Activated CD4-positive, alpha-beta T cell treated with anti-CD3 and anti-CD28 coated beads, Interleukin-2, amount 10 ng/mL, durations not matched to agents 7 days and 5 days (primary cell): ENCODE measurements at places on chromosomes 11 and 22.

- no peak for DNase-seq
Observed at GRCh38 chr11:102151784-102152525, 41.7 kb downstream of the YAP1 start.

- DNase-seq, result no peak
Observed at GRCh38 chr11:41189701-41190436, 269.6 kb downstream of the LRRC4C start.

DNA sequence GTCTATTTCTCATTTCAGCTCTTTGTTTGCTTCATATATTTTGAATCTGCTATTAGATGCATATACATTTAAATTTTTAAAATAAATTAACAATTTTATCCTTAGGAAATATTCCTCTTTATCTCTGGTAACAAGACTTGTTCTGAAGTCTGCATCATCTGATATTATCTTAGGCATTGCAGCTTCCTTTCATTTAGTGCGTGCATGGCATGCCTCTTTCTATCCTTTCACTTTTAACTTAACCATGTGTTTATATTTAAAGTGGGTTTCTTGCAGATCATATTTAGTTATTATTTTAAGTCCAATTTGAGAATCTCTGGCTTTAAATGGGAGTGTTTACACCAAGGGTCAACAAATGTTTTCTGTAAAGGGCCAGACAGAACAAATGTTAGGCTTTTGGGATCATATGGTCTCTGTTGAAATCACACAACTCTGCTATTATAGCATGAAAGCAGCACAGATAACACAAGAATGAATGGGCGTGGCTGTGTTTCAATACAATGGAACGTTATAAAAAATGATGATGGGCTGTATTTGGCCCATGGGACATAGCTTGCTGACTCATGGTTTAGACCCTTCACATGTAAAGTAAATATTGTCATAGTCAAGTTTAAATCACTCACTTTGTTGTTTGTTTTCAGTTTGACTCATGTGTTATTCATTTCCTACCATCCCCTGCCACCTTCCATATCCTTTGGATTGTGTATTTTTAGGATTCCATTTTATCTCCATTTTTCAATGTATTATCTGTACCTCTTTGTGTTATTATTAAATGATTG, 83.9 kb upstream of the SNX19 start:
- no peak for DNase-seq

GRCh38 chr11:120198403-120198786, 12.4 kb upstream of the OAF start:
- no peak for DNase-seq

DNA sequence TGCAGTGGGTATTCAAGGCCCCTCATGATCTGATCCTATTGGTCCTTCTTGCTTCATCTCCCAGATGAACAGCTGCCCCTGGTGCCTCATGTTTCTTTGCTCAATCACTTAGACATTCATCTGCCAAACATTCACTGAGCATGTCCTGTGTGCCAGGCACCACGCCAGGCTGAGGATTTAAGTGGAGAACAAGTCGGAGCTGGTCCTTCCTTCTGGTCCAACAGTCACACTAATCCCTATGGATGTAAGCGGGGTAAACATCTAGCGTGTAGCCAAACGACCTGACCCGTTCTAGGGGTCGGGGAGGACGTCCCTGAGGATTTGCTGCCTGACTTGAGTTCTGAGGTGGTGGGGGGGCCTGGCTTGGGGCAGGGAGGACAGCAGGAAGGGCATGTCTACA, 21.9 kb downstream of the ZMAT5 start:
- no peak for DNase-seq

- DNase-seq, result no peak
Observed at GRCh38 chr11:133727774-133728173, 117.5 kb downstream of the SPATA19 start.

GRCh38 chr11:32310214-32310601, 125.1 kb downstream of the WT1 start:
- DNase-seq, result no peak

DNA sequence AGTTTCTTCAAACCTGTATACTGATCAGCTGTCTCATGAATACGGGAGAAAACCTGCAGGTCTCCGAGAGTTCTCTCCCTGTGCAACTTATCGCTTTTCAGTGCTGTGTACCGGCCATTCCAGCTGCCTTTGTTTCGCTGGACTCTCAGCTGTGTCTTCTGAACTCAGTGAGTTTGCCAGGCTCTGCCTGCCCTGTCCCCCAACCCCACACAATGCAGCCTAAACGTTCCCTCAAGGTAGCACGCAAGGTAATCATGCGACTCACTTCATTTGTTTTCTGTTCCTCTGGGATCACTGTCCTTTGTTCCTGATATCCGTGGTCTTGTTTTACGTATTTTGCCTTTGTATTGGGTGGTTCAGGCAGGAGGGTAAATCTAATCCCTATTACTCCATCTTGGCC, 13.5 kb downstream of the RBM7 start:
- DNase-seq, result no peak

- DNase-seq, result no peak
Observed at GRCh38 chr22:37301144-37301830, 19.0 kb downstream of the CYTH4 start.

DNA sequence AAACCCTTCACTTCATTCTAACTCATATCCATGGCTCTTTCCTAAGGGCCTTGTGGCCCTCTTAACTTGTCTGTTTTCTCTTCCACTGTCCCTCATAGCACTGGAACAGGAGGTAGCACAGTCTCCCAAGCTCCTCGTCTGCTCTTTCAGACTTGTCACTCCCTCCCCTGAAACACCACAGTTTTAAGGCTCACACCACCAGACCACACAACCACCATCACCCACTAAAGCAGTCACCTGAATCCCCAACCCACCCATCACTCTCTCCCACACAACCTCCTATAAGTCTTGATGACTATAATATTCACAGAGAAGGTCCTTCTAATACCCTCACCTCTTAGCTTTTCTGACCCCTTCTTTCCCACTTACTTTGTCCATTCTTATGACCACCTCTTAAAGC, 11.1 kb upstream of the VWCE start:
- DNase-seq, result no peak

DNA sequence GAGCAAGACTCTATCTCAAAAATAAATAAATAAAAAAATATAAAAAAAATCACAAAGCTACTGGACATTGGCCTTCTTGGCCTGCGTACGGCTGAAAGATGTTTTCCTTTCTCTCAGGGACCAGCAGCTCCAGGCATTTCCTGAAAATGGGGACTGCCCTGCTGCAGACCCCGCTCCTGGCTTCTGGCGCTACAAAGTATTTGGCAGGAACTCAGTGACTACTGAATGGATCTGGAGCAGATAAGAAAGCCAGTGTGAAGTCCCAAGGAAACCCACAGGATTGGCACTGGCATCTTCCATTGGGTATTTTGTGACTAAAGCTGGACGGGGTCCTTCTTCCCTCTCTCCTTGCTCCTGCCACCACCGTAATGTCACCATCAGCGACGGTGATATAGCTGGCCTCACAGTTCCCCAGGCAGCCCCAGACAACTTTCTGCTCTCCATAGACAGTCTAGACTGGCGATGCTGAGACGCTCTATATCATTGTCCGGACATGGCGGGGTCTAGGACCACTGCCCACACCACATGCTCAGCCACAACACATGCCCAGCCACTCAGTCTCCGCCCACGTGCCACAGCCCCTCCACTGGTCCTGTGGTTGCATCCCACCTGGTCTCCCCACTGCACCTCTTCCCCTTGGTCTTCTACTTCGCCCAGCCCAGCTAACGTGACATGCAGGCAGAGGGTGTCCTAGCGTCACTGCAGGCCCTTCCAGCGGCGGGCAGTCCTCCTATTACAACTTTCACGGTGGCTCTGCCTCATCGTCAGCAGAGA, 22.7 kb upstream of the YPEL1 start:
- DNase-seq, result no peak

DNA sequence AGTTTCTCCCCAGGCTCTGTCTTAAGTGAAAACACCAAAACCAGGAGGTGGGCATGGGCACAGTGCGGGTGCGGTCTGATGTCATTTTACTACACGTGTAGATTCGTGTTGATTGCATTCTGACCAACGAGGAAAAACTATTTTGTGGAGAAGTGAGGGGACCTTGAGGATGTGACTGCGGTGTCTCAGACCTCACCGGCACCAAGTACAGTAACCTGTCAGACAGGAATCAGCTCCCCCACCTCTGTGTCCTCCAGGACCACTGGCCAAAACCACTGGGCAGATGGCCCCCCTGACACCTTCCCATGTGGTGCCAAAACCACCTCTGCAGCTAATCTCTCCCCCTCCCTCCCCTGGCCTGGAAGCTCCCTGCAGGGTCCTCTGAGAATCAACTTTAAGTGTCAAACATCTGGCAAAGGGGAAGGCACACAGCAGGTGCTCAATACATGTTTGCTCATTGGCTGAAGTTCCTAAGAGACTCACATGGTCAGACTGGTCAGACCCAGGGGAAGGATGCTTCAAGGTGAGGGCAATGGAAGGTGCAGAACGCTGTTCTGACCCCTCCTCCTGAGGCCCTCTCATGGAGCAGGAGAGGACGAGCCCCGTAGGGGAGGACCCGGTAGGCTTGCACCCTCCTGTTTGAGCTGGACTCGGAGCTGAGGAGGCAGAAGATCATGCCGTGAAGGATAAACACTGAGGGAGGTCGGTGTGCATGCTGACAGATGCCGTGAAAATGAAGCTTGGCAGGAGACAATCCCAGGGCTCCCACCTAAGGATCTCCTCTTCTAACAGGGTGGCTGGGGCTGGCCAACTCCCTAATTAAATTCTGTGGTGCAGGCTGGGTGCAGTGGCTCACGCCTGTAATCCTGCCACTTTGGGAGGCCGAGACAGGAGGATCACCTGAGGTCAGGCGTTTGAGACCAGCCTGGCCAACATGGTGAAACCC, 129.9 kb downstream of the MPPED1 start:
- DNase-seq, result no peak

DNA sequence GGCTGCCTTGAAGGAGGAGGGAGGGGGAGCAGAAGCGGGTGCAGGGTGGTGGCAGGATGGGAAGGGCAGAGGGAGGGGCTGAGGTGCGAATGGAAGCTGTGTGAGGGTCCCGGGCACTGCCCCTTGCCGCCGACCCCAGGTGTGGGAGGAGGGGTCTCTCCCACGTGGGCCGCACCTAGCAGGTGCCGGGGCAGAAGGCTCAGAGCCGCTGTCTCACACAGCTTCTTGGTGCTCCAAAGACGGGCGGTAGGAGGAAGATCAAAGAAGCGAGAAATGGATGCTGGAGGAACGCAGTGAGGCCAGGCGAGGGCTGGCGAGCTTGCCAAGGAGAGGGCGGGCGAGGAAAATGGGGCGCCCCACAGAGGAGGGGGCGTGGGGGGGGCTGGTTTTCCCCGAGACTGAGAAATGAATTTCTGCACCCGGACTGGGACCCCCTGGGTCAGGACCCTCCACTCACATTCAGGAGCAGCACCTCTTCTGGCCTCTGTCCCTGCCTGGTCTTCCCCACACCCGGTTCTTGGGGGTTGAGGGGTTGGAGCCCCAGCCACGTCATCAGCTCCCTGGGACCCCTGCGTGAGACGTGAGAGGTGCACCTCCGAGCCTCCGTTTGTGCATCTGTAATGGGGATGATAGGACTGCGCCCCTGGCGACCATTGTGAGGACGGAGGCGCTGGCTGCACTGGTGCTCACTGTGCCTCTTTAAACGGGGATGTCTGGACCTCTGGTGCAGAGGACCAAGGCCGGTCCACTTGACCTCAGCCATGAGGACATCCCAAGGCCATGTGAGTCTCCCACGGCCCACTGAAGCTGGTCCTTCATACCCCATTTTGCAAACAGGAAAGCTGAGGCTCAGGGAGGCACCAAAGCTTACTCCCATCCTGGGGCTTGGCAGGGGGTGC, 16.8 kb downstream of the LSP1 start:
- no peak for DNase-seq

GRCh38 chr11:65209711-65210360, 28.1 kb downstream of the CAPN1 start:
- no peak for DNase-seq

DNA sequence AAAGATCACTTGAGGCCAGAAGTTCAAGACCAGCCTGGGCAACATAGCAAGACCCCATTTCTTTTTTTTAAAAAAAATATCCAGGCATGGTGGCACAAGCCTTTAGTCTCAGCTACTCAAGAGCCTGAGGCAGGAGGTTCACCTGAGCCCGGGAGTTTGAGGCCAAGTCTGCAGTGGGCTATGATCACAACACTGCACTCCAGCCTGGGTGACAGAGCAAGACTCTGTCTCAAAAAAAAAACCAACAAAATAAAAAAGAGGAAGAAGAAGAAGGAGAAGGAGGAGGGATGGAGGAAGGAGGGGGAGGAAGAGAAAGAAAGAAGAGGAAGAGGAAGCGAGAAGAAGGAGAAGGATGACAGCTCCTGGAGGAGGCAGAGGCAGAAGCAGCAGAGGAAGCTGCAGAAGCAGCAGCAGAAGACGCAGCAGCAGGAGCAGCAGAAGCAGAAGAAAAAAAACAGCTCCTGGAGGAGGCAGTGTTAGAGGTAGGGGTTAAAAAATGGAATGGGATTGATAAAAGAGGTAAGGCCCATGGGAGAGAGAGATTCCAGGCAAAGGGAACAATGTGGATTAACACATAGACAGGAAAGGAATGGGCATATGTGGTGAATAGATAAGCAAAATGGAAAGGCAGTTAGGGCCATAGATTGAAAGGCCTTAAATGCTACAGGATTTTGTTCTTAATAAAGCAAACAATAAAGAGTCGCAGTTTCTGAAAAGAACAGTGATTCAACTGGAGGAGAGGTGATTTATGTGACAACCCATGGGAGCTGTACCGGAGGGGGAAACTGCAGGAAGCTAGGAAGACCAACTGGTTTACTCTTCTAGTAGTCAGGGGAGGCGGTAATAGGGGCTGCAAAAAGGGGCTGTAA, 10.9 kb downstream of the PRCP start:
- DNase-seq, result no peak

- no peak for DNase-seq
Observed at GRCh38 chr11:68116126-68116525, 5.1 kb downstream of the CHKA start.

DNA sequence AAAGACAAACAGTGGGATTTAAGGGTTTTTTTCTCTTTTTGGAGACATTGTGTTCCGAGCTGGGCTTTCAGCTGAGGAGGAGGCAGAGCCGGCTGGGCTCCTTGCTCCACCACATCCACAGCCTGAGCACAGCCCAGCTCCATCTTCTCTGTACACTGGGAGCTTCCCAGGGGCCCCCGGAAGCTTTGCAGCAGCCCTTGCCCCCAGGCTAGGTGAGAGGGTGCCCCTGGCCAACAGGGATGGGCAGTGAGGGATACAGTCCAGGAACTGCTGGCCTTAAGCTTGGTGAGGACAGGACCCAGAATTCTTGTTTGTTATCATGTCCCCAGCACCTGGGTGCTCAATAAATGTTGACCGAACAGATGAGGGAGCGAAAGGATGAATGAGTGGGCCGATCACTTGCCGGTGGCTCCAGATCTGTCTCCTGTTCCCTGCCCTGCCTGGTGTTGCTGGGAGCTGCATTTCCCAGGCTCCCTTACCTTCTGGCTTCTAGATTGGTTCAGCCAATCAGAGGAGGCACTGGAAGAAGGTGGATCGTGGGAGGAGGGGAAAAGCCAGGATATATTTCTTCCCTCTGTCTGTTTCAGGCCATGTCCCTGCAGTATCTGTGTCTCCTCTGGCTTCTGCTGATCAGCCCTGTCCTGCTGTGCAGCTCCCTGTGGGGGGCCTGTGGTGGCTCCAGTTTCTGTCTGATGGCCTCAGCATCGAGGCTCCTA, 26.5 kb upstream of the NECTIN1 start:
- DNase-seq, result no peak

GRCh38 chr22:44645083-44645482, 56.9 kb upstream of the PRR5 start:
- DNase-seq, result no peak
